Tracheal epithelial cell (primary cell): ENCODE measurements at places on chromosomes 6 and 20. TPM values are rescaled to one million over a fixed set of nuclear protein-coding genes. Genes with fewer than 3 reads are reported as not detected.

BNIP5 gene
- 0.24 TPM in 1 of 2 replicates, not detected in the other for total RNA-seq

TAF11 gene
- 17.6 and 23.0 TPM in 2 replicates for total RNA-seq

BLOC1S5 gene
- total RNA-seq = 11.3 and 12.4 TPM in 2 replicates

SLC17A3 gene
- 0.72 TPM in 1 of 2 replicates, not detected in the other for total RNA-seq

ZNF217 gene
- 31.3 and 41.1 TPM in 2 replicates for total RNA-seq

SDHAF4 gene
- total RNA-seq = 6.5 and 11.9 TPM in 2 replicates

GRM1 gene
- not detected in 2 replicates for total RNA-seq

COL9A1 gene
- total RNA-seq = under 0.01 TPM in 1 of 2 replicates, not detected in the other

YTHDF1 gene
- 19.3 and 26.0 TPM in 2 replicates for total RNA-seq

MICB gene
- total RNA-seq = 4.7 and 9.9 TPM in 2 replicates

CST4 gene
- not detected in 2 replicates for total RNA-seq

STX16 gene
- 29.9 and 34.3 TPM in 2 replicates for total RNA-seq

PTK6 gene
- 31.1 and 59.7 TPM in 2 replicates for total RNA-seq

LY6G6D gene
- not detected in 2 replicates for total RNA-seq

RAMACL gene
- 0.21 and 0.72 TPM in 2 replicates for total RNA-seq

MRAP2 gene
- total RNA-seq = 0.21 and 0.96 TPM in 2 replicates

ETV7 gene
- 0.24 TPM in 1 of 2 replicates, not detected in the other for total RNA-seq

FOXA2 gene
- 4.8 and 8.1 TPM in 2 replicates for total RNA-seq

ZNF334 gene
- total RNA-seq = 1.2 and 2.6 TPM in 2 replicates

ADGB gene
- total RNA-seq = not detected in 2 replicates

SLPI gene
- 837 and 1,171 TPM in 2 replicates for total RNA-seq

TRIM10 gene
- total RNA-seq = not detected in 2 replicates

CCDC170 gene
- under 0.01 and 0.24 TPM in 2 replicates for total RNA-seq

POM121L2 gene
- not detected in 2 replicates for total RNA-seq

PDYN gene
- total RNA-seq = not detected in 2 replicates

XKR7 gene
- under 0.01 TPM in 1 of 2 replicates, not detected in the other for total RNA-seq

POPDC3 gene
- 4.3 and 6.0 TPM in 2 replicates for total RNA-seq

EFCAB8 gene
- not detected in 2 replicates for total RNA-seq

SIGLEC1 gene
- not detected in 2 replicates for total RNA-seq

B3GAT2 gene
- total RNA-seq = not detected in 2 replicates

SAPCD1 gene
- total RNA-seq = not detected in 2 replicates

AAR2 gene
- total RNA-seq = 18.1 and 20.2 TPM in 2 replicates

RSPH9 gene
- total RNA-seq = 0.21 and 0.24 TPM in 2 replicates

GRM4 gene
- not detected in 2 replicates for total RNA-seq

LRRC1 gene
- total RNA-seq = 17.6 and 27.9 TPM in 2 replicates

MAPK13 gene
- 40.3 and 44.3 TPM in 2 replicates for total RNA-seq

ANKEF1 gene
- 2.9 and 6.6 TPM in 2 replicates for total RNA-seq

GSTA3 gene
- total RNA-seq = not detected in 2 replicates

CUL7 gene
- 19.2 and 23.6 TPM in 2 replicates for total RNA-seq

PRDM13 gene
- total RNA-seq = not detected in 2 replicates

RTN4IP1 gene
- 5.1 and 6.8 TPM in 2 replicates for total RNA-seq

CENPB gene
- 100 and 109 TPM in 2 replicates for total RNA-seq

KIF13A gene
- 28.9 and 36.0 TPM in 2 replicates for total RNA-seq

GNRH2 gene
- total RNA-seq = not detected in 2 replicates

LAMP5 gene
- not detected in 2 replicates for total RNA-seq

TBC1D7 gene
- total RNA-seq = 22.8 and 24.3 TPM in 2 replicates

ATF6B gene
- total RNA-seq = 12.6 and 15.2 TPM in 2 replicates

SUN5 gene
- total RNA-seq = not detected in 2 replicates

DAAM2 gene
- 0.24 TPM in 1 of 2 replicates, not detected in the other for total RNA-seq

SPAG4 gene
- total RNA-seq = 10.9 and 16.9 TPM in 2 replicates

SYNJ2 gene
- total RNA-seq = 9.4 and 13.3 TPM in 2 replicates

COL12A1 gene
- total RNA-seq = 3.0 and 17.1 TPM in 2 replicates

MANEA gene
- 5.3 and 9.4 TPM in 2 replicates for total RNA-seq

HEY2 gene
- under 0.01 and 0.24 TPM in 2 replicates for total RNA-seq

KCNK16 gene
- not detected in 2 replicates for total RNA-seq
